Activated CD4-positive, alpha-beta memory T cell treated with anti-CD3 and anti-CD28 coated beads for 36 hours (primary cell): ENCODE measurements at places on chromosomes 2 and 18.

- H3K4me3 ChIP-seq = peak overlapping the region; percentile 83
- no peak for DNase-seq
- no peaks in the 10 kb centered on the region for H3K36me3 ChIP-seq
- peaks cover 36% of the 10 kb centered on the region for H3K4me1 ChIP-seq
- no peak overlapping the region for H3K27ac ChIP-seq
Observed at GRCh38 chr2:230865307-230865765, 594 bp downstream of the ITM2C start.

DNA sequence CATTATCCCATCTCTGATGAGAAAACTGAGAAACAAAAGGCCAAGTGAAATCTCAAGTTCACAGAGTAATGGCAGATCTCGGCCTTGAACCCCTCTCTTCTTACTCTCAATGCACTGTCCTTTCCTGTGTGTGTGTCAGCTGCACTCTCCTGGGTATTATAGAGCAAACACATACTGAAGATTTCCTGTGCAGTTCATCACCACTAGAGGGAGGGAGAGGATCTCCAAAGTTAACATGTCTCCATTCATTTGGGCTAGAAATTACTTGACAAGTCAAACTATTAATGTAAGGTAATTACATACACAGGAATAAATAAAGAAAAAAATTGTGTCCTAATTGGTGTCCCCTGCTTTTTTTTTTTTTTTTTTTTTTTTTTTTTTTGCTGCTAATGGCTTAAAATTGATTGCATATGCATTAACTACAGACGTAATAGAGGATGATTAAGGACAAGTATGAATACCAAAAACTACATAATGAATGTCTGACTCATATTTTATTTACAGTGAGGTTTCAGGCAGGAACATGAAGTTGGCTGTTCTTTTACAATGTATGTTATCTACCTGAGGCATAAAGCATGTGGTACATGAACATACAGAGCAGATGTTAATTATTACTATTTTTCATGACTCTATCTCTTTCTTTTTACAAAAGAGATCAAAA, 269.2 kb downstream of the NYAP2 start:
- H3K36me3 ChIP-seq = no peaks in the 10 kb centered on the region
- H3K4me3 ChIP-seq = no peak overlapping the region
- no peak overlapping the region for H3K27ac ChIP-seq
- DNase-seq = no peak
- no peaks in the 10 kb centered on the region for H3K4me1 ChIP-seq

GRCh38 chr18:74733598-74733997, 135.9 kb downstream of the ZNF407 start:
- H3K27ac ChIP-seq = no peak overlapping the region
- H3K4me1 ChIP-seq = no peaks in the 10 kb centered on the region
- H3K27me3 ChIP-seq = no peaks in the 10 kb centered on the region

DNA sequence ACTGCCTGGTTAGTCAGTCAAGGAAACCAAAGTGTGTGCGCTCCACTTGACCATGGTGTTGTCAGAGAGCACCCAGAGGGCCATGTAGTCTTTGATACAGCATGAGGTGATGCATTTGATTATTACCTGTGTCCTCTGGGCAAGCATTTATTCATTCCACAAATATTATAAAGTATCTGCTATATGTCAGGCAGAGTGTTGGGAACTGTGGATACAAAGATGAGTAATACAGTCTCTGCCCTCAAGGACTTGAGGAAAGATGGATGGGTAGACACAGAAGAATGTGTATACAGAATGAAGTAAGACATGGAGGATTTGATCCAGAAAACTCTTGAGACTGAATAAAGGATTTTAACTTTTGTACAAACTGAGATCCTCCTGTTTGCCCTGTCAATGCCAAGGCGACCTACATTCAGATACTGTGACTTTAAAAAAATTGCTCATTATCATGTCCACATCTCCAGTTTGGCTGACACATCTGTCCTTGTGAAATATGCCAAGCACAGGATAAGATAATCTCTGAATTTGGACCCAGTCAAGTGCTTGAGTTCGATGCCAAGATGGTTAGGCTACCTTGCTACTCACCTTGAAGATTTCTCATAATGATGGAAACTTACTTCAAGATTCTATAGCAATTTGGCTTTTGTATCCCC, 50.8 kb downstream of the ACYP2 start:
- H3K4me1 ChIP-seq = no peaks in the 10 kb centered on the region
- H3K36me3 ChIP-seq = peaks cover 4% of the 10 kb centered on the region
- no peak overlapping the region for H3K4me3 ChIP-seq
- no peaks in the 10 kb centered on the region for H3K27me3 ChIP-seq
- DNase-seq = no peak

GRCh38 chr2:104945866-104946265, 92.0 kb downstream of the POU3F3 start:
- no peaks in the 10 kb centered on the region for H3K4me1 ChIP-seq
- peaks cover 2% of the 10 kb centered on the region for H3K27me3 ChIP-seq
- H3K36me3 ChIP-seq = no peaks in the 10 kb centered on the region
- no peak overlapping the region for H3K27ac ChIP-seq

DNA sequence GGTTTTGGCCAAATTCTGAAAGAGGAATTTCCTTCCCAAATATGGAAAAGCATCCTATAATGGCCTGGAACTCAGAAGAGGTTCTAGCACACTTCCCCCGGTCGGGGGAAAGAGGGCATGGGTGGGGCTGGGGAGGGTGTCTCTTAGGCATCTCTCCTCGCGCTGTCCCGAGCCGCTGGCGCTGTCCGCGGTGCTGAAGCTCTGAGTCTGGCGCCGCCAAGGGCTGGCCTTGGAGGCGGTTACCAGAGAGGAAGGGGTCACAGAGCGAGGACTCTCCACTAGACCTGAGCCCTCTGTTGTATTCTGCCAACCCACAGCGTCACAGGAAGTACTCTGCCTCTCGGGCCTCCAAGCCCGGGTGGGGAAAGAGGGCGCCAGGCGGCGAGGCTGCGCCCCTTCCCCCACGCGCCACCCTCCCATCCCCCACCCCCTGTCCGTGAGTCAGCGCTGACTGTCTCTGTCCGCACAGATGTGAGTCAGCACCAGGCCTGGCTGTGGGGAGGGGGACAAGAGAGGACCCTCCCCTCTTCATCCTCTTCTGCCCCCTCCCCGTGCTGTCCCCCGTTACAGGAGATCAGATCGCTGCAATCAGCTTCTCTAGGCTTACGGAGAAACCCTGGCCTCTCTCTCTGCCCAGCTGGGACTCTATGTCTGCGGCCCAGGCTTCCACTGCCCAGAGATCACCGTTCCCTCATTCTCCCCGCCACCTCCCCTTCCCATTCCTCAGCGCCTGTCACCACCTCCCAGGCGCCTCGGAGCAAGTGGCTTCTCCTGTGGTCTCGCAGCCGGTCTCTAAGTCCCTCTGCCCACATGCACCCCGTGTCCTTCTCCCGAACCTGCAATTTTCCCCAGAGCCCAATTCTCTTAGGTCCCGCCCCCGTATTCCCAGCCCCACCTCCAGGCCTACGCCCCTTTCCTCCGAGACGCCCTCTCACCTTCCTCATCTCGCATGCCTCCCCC, 779 bp downstream of the PTPRN start:
- peaks cover 38% of the 10 kb centered on the region for H3K27me3 ChIP-seq
- peak; percentile 78 for DNase-seq
- H3K4me1 ChIP-seq = no peaks in the 10 kb centered on the region
- no peak overlapping the region for H3K4me3 ChIP-seq
- H3K27ac ChIP-seq = no peak overlapping the region

- H3K27me3 ChIP-seq = no peaks in the 10 kb centered on the region
- H3K4me3 ChIP-seq = no peak overlapping the region
- DNase-seq = no peak
- peaks cover 31% of the 10 kb centered on the region for H3K36me3 ChIP-seq
- H3K27ac ChIP-seq = peak overlapping the region; percentile 89
Observed at GRCh38 chr18:24022161-24022560, 7.6 kb downstream of the TTC39C start.

GRCh38 chr2:240595381-240596079, 9.0 kb downstream of the CAPN10 start:
- DNase-seq = peak; percentile 46
- H3K36me3 ChIP-seq = peaks cover 2% of the 10 kb centered on the region
- H3K4me1 ChIP-seq = no peaks in the 10 kb centered on the region
- H3K4me3 ChIP-seq = no peak overlapping the region
- H3K27me3 ChIP-seq = no peaks in the 10 kb centered on the region

DNA sequence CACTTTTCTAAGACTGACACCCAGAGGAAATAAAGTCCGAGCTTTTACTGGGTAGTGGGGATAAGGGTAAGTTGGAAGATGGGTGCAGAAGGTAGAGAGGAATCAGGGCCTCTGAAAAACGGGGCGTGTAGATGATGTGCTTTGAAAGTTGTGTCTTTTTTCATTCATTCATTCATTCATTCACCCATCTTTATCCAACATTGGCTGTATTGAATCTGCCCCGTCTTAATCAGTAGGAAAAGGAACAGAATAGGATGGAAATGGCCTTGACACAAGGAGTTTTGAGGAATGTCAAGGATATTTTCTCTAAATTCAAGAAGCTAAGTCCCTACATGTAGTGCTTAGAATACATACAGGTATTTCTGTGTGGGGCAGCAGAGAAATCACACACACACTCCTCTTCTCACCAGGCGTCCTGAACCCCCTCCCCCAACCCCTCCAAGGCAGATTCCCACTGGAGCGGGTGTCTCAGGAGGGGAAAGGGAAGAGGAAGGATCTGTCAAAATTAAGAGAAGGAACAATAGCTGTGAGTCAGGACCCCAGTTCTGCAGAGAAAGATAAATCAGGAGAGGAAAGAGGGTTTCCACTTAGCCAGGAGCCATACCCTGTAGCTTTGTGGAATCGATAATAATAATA, 13.9 kb downstream of the DYSF start:
- H3K4me1 ChIP-seq = peaks cover 8% of the 10 kb centered on the region
- no peak for DNase-seq
- no peaks in the 10 kb centered on the region for H3K36me3 ChIP-seq
- H3K4me3 ChIP-seq = peak overlapping the region; percentile 63
- H3K27ac ChIP-seq = no peak overlapping the region

GRCh38 chr2:164910101-164910899, 45.0 kb downstream of the SLC38A11 start:
- H3K4me3 ChIP-seq = no peak overlapping the region
- H3K27ac ChIP-seq = no peak overlapping the region
- H3K27me3 ChIP-seq = no peaks in the 10 kb centered on the region
- no peaks in the 10 kb centered on the region for H3K4me1 ChIP-seq
- DNase-seq = peak; percentile 39

GRCh38 chr2:100814043-100814442, 5.9 kb upstream of the NPAS2 start:
- peaks cover 17% of the 10 kb centered on the region for H3K27me3 ChIP-seq
- no peak overlapping the region for H3K4me3 ChIP-seq
- DNase-seq = no peak
- H3K4me1 ChIP-seq = peaks cover 18% of the 10 kb centered on the region
- H3K36me3 ChIP-seq = no peaks in the 10 kb centered on the region

GRCh38 chr18:68500556-68500955, 214.4 kb downstream of the TMX3 start:
- H3K27me3 ChIP-seq = no peaks in the 10 kb centered on the region
- no peak overlapping the region for H3K4me3 ChIP-seq
- no peak for DNase-seq
- H3K4me1 ChIP-seq = no peaks in the 10 kb centered on the region

DNA sequence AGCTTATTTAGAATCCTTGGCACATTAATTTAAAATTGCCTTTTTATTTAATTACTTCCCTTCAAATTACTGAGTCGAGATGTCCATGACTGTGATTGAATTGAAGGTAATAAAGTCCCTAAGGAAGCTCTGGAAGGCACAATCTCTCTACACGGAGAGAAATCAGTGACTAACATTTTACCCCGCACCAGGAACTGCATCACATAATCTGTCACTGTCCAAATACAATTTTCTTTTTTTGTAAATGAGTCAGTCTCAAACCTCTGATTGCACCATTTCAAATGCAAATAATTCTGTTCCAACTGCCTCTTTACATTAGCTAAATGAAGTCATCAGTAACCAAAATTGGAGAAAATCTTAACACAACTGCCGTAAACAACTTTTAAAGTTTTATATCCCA, 311.9 kb downstream of the CCDC178 start:
- H3K27ac ChIP-seq = no peak overlapping the region
- H3K36me3 ChIP-seq = no peaks in the 10 kb centered on the region

DNA sequence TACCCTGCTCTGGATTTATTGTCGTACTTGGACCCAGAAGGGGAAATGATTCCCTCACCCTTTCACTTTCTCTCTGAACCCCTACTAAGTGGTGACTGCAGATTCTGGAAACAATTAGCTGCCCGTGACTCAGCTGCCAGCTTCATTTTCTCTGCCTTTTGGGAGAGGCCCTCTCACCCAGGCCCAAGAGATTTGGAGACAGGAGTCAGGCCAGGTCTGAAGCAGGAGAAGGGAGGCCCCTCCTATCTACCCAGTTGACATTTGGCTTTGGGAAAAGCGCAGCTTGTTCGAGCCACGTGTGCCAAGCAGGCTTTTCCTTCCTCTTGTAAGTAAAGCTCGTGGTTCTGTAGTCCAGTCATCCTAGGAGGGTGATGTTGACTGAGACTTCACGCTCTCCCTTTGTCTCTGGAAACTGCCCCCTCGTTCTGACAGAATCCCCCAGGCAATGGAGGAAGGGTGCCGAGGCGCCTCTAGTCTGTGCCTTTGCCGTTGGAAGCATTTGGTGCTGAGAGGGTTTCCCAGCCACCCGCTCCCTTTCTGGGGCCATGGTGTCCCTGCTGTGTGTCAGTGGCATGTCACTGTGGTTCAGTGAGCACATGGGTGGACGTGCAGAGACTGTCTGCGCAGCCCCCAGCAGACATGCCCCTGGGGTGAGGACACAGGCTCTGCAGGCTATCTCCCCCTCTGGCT, 8.6 kb downstream of the OXER1 start:
- no peaks in the 10 kb centered on the region for H3K27me3 ChIP-seq
- peaks cover 3% of the 10 kb centered on the region for H3K36me3 ChIP-seq
- DNase-seq = no peak

- no peak for DNase-seq
- peaks cover 36% of the 10 kb centered on the region for H3K4me1 ChIP-seq
- no peak overlapping the region for H3K27ac ChIP-seq
- peaks cover 2% of the 10 kb centered on the region for H3K36me3 ChIP-seq
- peaks cover 11% of the 10 kb centered on the region for H3K27me3 ChIP-seq
Observed at GRCh38 chr2:39497082-39497801, 60.2 kb upstream of the MAP4K3 start.
